ENCODE measurements at places on chromosomes 16 and 17.

DNA sequence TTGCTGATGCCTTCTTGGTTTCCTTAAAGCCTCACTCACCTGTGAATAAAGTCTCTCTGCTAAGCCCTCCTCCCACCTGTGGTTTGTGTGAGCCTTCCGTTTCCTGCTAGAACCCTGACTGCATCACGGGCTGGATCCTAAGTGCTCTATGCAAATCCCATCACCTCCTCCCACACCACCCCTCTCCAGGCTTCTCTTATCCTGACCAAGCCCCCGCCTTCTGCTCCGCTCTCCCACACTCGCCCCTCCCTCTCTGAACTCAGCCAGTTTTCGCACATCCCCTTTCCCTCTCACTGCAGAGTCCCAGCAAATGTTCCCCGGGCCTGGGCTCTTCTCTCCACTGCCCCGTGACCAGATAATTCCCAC, 51.8 kb downstream of the PIMREG start:
- DNase-seq = peak; percentile 52

- DNase-seq = no peak
These were observed 915.1 kb upstream of the EEF2KMT start for GRCh38 chr16:6012716-6013115.

DNA sequence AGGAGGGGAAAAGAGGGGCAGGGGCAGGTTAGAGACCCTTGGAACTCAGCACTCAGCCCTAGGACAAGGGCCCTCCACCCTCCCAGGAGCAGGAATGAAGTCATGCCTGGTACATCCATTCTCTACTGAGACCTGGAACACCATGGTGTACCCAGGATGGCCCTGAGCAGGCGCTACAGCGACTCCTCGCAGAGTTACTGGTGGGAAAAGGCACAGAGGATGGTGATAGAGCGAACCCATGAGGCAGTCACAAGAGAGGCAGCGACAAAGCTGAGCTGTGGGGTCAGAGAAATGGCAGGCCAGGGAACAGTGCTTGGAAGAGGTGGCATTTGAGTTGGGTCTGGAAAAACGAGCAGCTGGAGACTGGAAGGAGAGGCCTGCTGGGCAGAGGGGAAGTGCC, 37.5 kb downstream of the SRCIN1 start:
- DNase-seq = no peak

DNA sequence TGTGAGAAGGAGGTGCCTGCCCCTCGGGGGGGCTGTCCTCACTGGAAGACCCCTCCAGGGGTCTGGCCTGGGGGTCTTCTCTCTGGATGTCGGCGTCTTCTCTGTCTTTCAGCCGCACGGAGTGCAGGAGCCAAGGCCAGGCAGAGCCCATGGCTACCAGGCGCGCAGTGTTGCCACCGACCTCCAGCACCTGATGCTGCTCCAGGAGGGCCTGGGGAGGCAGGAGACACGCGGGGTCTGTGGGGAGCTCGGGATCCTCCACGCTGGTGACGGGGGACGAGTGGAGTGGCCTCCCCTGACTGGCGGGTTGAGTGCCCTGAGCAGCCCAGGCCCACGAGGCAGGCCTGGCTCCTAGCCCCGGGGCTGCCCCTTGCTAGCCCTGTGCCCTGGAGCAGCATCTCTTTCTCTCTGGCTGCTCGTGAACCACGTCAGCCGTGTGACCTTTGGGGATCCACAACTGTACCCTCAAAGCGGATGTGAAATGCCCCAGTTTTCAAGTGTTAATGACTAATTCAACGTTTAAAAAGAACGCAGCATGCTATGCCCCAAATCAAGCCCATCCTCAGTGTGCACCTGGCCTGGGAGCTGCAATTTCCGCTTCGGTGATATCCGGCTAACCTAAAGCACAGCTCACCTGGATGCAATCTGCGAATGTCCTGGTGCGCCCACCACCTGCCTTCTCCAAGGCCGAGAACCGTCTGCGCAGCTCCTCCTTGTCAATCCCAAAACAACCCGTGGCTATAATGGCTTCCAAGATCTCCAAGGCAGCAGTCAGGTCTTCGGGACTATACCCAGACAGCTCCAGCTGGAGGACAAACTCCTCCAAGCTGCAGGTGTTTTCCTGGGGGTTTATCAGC, 62.9 kb downstream of the IL21R start:
- no peak for DNase-seq

DNA sequence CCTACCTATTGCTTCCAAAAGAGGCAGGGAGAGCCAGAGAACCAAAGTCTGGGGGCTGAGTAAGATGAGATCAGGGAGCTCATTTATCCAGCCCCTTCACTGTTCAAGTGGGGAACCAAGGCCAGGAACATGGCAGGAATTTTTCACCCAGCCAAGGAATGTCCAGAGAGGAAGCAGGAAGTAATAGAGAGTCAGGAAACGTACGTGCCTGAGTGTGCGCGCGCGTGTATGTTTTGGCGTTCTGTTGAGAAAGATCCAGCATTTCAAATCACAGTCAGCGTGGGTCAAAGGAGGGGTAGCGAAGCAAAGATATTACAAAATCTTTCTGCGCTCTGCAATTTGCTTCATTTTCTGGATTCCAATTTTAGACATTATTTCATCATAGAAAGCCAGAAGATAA, 41.9 kb upstream of the WSCD1 start:
- DNase-seq = no peak

DNA sequence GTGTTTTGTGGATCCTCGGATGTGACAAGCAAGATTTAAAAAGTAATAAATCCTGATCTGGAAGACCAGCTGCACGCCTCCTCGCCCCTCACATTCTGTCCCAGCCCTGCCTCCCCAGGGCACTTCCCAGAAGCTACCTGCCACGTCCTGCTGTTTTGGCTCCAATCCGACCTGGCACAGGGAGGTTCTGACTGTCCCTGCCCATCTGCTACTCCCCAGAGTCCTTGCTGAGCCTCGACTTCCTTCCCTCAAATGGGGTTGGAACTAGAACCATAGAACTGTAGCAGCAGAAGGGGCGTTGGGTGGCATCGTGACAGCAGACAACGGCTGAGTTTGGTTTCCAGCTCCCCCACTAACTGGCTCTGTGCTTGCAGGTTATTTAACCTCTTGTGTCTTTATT, 71.7 kb downstream of the RPH3AL start:
- DNase-seq = no peak

DNA sequence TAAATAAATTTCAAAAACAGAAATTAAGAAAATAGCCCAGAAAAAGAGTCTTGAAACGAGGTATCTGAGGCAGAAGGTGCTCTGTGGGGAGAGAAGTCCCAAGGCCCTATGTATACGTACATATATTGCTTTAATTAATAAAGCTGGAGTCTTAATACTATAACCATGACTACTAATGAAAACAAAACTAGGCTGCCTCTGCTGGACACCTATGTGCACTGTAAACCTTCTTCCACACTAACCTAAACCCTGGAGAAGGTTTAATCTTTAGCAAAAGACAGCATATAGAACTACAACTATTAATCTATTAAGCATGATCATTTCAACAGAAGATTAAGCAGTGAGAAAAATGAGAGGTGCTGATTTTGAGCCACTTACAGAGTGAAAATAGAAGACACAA, 153.9 kb upstream of the C17orf78 start:
- no peak for DNase-seq

- DNase-seq = no peak
These were observed 59.6 kb upstream of the ADCY9 start for GRCh38 chr16:4175849-4176248.

All from NB4 (cell line).